ENCODE measurements at places on chromosomes 7 and 10. TPM values are rescaled to one million over a fixed set of nuclear protein-coding genes. Genes with fewer than 3 reads are reported as not detected.

TMEM229A gene
- total RNA-seq: not detected

GIMAP2 gene
- 6.1 TPM for total RNA-seq

HOXA4 gene
- total RNA-seq: 1.7 TPM

SIRT1 gene
- total RNA-seq: 24.2 TPM

PDZD8 gene
- total RNA-seq: 48.6 TPM

NYAP1 gene
- 1.8 TPM for total RNA-seq

All from articular chondrocyte of knee joint (primary cell).